CD4-positive, alpha-beta T cell treated with Interleukin-6 for 4 hours (primary cell): ENCODE measurements at places on chromosomes 5 and 9.
A peak's percentile ranks its signal among the peaks of the same experiment; 100 is the strongest.

DNA sequence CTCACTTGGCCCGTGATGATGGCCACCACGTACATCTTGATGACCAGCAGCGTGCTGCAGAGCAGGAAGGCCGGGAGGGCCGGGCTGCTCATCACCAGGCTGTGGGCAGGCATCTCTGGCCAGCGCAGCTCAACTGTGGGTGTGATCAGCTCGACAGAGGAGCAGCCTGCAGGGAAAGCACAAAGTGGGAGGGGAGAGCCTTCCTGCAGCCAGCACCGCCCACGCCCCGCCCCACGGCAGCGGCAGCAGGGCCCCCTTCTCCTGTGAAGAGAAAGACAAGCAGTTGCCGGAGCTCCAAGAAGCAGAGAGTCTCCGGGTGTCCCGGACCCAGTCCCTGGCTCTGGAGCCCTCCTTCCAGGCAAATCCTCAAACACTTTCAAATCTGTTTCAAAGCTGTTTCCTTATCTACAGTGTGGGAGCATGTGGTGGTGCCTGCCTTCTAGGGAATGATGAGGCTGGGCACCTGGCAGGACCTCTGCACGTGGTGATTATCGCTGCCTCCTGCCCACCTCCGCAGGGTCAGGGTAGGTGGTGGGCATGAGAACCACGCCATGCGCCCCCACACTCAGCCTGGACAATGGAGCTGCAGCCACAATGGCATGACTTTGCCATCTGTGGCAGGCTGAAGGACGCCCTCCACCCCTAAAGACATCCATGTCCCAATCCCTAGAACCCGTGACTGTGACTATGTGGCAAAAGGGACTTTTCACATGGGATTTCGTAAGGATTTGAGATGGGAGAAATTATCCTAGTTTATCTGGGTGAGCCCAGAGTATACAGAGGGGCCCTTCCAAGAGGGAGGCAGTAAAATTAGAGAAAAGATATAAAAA is at the start of gene PTGES:
Gene PTGES, minus strand, starts transcription at position 143 of the 830 bp plus-strand sequence. Its CDS starts 30 bp downstream, at position 113.
- peak; percentile 73 for DNase-seq

DNA sequence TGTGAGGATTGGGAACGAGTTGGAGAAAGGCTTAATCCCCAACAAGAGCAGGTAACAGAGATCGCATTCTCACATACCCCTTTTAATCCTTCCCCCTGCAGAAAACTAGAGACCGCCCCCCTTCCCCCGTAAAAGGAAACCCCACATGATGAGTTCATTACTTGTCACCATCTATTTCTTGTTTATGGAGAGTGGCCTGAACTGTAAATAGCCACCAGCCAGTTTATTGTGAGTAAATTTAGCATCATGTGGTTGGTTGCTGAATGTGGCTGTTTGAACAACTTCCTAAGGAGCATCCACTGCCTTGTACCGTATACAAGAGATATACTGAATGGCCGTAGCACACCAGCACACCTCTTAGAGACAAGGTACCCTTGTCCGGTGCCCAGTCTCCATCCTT is 62.1 kb downstream of the TJP2 start:
- DNase-seq = no peak

- DNase-seq = no peak
Measured at GRCh38 chr5:10632110-10632761, 68.4 kb downstream of the ANKRD33B start.

- no peak for DNase-seq
Measured at GRCh38 chr9:117278471-117279035, 136.3 kb downstream of the ASTN2 start.

GRCh38 chr9:77808751-77809081 is 160.6 kb upstream of the GNA14 start:
- DNase-seq = no peak

GRCh38 chr9:7332780-7333179 is 466.8 kb downstream of the DMAC1 start:
- no peak for DNase-seq

DNA sequence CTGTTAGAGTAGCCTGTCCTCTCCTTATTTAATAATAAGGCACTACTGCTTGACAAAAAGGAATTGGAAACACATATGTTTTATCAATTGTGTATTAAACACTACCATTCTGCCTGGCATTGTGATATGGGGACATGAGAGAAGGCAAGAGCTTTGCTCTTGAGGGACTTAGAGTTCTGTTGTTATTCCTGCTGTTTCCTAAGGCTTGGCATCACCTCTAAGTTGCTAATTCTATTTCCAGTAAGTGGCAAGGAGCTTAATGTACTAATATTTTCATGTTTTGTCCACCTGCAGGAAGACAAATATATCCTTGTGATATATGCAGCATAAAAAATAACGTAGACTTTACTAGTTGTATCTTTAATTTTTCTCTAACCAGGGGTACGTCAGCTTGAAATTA is 12.6 kb downstream of the HMGCR start:
- DNase-seq = no peak

- DNase-seq = peak; percentile 61
Measured at GRCh38 chr9:129854588-129855110, 19.4 kb downstream of the USP20 start.

DNA sequence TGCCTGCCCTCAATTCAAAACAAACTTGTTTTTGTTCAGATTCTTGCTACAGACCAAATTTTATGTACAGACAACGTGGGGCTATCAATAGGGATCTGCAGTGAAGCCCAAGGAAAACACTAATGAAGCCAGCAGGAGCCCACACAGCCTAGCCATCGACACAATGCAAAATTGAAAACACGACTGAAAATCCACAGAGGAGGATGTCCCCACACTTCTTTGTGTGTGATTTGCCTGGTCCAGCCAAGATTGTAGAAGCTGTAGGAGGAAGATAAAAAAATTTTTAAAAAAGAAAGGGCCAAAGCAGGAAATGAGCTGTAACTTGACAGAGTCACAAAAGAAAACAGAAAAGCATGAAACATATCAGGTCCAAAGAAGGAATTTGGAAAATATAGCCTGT is 34.8 kb downstream of the HTR4 start:
- DNase-seq = no peak
